Pancreas (tissue), 10 donors: ENCODE measurements at places on chromosomes 11 and 22. TPM values are rescaled to one million over a fixed set of nuclear protein-coding genes. Genes with fewer than 3 reads are reported as not detected.

Gene PLCB3
- total RNA-seq, result 6.5 TPM

Gene RTN3
- 65.3 TPM for total RNA-seq

Gene TMPRSS5
- 0.51 TPM for total RNA-seq

Gene SPINDOC
- 4.4 TPM for total RNA-seq

- DNase-seq, result no peak
Measured at GRCh38 chr11:12502046-12502445, 124.7 kb downstream of the PARVA start.

GRCh38 chr11:88329563-88330250 is 7.8 kb downstream of the CTSC start:
- no peak for DNase-seq

GRCh38 chr11:35588627-35589026 is 29.6 kb upstream of the FJX1 start:
- DNase-seq, result no peak

GRCh38 chr11:2342981-2343380 is 34.1 kb upstream of the CD81 start:
- no peak for DNase-seq

- no peak for DNase-seq
Measured at GRCh38 chr11:121538054-121538453, 85.3 kb upstream of the SORL1-AS1 start.

DNA sequence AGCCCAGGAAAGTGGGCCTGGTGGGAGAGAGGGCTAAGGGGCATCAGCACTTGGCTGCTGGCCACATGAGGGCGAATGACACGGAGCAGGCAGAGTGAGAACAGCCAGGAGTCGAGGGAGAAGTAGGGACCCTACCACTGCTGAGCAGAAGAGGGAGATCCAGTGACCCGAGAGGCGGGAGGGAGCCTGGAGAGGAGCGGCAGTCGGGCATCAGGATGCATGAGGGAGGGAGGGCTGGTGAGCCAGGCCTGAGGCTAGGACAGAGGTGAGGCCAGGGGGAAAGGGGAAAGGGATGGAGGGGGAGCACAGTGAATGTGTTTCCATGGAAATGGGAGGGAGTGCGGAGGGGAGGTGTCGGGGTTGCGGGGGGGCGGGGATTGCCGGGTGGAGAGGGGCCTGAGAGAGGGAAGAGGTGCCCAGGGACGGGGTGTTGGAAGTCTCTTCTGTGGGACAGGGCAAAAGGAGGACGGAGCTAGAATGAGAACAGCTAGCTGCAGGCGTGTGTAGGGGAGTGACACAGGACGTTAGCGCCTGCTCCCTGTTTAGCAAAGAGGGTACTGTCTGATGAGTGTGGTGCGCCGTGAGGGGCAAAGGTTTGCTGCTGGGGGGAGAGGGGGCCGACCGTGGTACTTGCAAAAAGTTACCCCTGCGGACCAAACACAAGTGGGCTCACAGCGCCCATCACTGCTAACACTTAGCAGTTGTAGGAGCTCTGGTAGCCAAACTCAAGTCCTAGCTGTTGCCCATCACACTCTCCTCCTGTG is 37.1 kb upstream of the WNT11 start:
- DNase-seq, result no peak

GRCh38 chr11:17599460-17599925 is 52.4 kb downstream of the OTOG start:
- DNase-seq, result peak; percentile 41

- no peak for DNase-seq
Measured at GRCh38 chr11:61295596-61295926, 445 bp upstream of the VWCE start.
